ENCODE measurements at places on chromosomes 1 and 21.

GRCh38 chr21:31720330-31720729 lies 11.6 kb downstream of the SCAF4 start:
- no peak for DNase-seq

DNA sequence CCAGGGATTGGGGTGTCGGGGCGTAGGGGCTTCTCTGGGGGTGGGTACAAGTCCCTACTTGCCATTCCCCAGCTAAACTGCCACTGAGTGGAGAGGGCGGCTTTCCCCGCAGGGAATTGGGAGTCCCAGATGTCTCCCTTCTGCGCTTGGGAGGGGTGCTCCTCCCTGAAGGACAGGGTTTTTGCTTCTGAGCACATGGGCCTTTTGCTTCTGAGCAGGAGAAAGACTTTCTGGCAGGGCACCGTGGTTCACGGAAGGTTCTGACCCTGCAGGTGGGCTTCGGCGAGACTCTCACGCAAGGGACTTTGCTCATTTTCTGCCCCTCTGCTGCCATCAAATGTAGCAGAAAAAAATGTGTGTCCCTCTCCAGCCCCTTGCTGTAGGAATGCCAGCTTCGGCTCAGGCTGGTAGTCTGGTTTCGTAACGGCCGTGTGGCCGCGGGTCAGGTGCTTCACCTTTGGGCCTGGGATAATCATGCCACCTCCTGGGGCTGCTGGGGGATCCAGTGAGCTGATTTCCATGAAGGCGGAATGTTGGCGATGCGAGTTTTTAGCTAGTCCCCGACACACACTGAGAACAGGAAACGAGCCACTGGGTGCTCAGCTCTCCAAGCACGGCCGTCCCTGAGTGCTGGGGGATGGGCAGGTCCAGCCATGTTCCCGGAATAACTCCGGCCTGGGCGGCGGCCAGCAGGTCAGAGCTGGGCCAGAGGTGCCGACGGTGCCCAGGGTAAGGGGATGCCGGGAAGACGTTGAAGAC lies 364.0 kb downstream of the CAMTA1 start:
- DNase-seq: no peak

GRCh38 chr1:210301615-210302000 lies 27.1 kb upstream of the HHAT start:
- DNase-seq: no peak

DNA sequence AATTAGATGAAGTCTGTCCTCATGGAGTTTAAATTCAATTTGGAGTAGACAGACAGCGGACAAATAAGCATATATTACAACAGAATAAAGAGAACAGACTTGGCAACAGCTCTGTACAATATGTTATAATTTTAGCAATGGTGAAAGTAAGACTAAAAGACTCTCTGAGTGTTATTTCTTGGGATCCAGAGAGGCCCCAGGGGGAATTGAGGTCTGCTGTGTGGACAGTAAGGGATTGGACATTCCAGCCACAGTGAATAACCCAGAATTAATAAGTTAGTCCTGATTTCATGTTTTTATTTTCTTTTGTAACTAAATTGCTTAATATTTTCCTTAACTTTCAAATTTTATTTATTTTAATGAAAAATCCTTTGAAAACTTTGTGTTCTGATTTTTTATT lies 101.7 kb downstream of the PATJ start:
- DNase-seq: no peak

DNA sequence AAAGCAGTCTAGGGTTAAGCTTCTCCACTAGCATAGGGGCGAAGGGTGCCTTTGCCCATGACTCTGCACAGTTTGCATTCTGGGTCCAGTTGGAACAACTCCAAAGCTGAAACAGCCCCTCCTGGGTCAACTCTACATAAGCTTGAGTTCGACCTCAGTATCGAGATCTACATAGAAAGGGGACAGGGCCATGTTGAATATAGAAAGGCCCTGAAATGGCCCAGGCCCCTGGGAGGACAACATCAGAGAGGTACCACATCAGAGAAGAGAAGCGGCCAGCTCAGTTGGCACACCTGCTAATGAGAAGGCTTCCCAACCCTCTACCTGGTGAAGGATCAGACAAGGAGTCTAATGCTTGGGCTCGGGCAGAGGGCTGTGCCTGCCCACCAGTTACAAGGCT lies 1.6 kb downstream of the DENND2D start:
- no peak for DNase-seq

- DNase-seq: no peak
Observed at GRCh38 chr1:157252473-157252872, 114.3 kb upstream of the ETV3 start.

- DNase-seq: peak; percentile 27
Observed at GRCh38 chr1:19260211-19261138, 8.9 kb downstream of the MRTO4 start.

DNA sequence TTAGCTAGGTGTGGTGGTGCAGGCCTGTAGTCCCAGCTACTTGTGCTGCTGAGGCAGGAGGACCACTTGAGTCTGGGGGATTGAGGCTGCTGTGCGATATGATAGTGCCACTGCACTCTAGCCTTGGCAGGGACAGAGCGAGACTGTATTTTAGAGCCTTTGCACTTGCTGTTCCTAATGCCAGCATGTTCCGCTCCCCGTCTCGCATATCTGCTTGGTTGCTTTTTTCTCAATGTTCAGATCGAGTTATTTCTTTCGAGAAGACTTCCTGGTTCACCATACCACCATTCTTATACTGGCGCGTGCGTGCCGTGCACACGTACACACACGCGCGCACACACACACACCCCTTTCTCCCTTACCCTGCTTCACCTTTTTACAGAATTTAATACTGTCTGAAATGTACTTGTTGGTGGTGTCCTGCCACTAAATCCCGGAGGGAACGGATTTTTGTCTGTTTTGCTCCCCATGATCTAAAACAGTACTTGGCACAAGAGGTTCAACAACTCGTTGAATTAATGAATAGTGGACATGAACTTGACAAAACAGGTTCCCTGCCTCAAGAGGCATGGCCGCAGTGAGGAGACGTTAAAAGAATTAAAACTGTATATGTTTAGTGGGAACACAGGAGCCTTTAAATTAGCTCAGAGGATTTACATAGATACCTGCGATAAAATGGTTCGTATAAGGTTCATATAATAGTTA lies 1.1 kb upstream of the RPRD2 start:
- no peak for DNase-seq

- no peak for DNase-seq
Observed at GRCh38 chr1:71304125-71304524, 223.3 kb upstream of the ZRANB2 start.

- DNase-seq: no peak
Observed at GRCh38 chr1:211939876-211940468, 95.4 kb downstream of the INTS7 start.

- peak; percentile 11 for DNase-seq
Observed at GRCh38 chr1:78619803-78620579, at the start of gene IFI44L. Gene IFI44L (plus strand): TSS chr1:78620448. CDS start chr1:78627916, 7,468 bp downstream.

- no peak for DNase-seq
Observed at GRCh38 chr1:222275729-222276465, 272.0 kb downstream of the HHIPL2 start.

DNA sequence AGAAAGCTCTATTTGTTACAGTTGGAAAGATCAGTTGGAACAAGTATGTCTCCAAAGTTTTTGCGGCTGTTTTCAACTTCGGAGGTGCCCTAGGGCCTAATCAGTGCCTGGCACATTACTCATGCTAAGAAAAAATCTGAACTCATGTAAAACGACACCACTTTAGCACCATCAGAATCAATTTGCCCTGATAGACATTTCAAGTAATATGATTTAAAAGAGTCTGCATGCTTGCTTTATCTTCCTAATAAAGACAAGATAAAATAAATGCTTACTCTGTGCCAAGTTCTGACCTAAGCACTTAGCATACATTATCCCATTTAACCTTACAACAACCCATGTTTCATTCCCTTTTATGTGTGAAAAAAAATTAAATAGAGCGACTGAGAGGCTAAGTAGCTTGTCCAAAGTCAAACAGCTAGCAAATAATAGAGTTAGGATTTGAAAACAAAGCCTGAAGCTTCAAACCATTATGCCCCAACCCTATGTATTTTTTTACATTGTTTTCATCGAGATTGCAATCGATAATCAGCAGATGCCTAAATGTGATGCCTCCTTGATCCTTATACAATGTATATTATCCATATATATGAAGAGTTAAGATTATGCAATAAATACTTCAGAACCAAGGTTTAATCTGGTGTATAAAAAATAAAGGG lies 91.3 kb downstream of the DENND1B start:
- DNase-seq: peak; percentile 67

DNA sequence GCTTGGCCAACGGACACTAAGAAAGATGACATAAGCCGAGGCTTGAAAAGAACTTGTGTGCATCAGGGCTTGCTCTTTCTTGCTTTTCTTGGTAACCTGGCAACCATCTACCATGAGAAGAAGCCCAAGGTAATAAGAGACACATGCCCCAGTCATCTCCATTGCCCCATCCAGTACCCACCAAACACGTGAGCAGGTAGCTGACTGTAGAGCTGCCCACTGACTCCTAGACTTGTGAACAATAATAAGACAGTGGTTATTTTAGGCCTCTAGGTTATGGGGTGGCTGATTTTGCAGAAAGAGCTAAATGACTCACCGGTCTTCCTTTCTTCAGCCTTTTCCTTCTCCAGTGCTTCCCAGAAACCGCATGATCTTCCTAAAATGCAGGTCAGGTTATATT lies 105.0 kb upstream of the JUN start:
- no peak for DNase-seq

DNA sequence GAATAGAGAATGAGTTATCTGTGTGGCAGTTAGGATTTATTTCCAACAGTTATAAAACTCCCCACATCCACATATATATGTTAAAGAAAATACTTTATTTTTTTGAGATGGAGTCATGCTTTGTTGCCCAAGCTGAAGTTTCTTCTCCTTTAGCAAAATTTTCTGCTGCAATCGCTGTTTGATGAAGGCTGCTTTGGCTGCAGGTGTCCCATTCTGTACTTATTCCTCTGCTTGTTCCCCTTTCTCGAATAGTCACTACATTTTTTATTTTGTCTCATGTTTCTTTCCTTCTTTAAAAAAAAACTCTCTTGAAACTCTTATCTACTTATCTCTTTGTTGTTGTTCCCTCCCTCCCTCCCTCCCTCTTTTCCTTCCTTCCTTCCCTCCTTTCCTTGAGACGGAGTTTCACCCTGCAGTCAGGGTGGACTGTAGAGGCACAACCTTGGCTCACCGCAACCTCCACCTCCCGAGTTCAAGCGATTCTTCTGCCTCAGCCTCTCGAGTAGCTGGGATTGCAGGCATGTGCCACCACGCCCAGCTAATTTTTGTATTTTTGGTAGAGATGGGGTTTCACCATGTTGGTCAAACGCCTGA lies 10.6 kb downstream of the OR2W3 start:
- no peak for DNase-seq

GRCh38 chr1:207070811-207071210 lies 17.7 kb downstream of the PFKFB2 start:
- DNase-seq: no peak

- no peak for DNase-seq
Observed at GRCh38 chr1:207155028-207155427, 51.0 kb downstream of the C4BPA start.

DNA sequence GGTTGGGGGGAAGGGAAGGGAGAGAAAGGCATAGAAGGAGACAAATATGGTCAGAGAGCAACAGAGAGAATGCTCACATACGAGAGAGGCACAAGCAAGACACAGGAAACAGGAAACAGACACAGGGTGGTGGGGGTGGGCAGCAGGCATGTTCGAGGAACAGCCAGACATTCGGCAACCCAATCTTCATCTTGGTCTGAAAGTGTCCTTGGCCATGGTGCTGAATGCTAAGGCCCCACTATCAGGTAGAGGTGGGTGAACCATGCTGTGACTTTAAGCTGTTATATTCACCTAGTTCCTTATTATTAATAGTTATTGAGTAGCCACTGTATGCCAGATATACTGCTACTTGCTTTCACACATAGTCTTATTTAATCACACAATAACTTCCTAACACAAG lies 109.2 kb downstream of the DDX20 start:
- no peak for DNase-seq

- peak; percentile 15 for DNase-seq
Observed at GRCh38 chr1:244836135-244836521, 670 bp downstream of the COX20 start.

GRCh38 chr1:169694304-169695075 lies 16.9 kb downstream of the SELL start:
- DNase-seq: no peak

DNA sequence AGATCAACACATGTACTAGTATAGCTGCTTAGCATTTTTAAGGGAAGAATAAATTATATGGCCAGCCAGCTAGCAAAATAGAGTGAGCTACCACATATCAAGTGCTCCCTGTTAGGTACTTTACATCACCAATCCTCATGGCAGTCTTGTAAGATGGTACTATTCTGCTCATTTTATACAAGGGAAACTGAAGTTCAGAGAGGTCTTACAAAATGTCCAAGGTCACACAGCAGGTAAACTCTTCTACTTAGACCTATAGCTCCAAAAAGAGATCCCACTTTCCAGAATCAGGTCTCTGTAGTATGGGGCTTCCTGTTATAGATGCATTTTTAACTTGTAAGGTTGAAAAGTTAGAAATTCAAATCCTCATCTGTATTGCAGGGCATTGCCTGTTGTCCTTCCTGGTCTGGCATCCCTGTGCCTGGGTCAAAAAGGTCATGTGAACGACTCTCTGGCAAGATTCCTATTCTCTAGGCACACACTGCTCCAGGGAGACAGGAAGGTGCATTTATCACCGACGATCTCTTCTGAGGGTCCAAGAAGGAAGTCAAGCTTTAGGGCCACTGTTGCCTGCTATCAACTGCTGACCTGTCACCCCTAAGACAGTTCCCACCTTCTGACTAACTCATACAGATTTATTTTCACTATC lies 41.1 kb downstream of the TRIT1 start:
- DNase-seq: no peak

GRCh38 chr1:215599418-215600074 lies 32.4 kb downstream of the KCTD3 start:
- DNase-seq: no peak

GRCh38 chr1:8374812-8375211 lies 56.9 kb downstream of the SLC45A1 start:
- DNase-seq: peak; percentile 45

DNA sequence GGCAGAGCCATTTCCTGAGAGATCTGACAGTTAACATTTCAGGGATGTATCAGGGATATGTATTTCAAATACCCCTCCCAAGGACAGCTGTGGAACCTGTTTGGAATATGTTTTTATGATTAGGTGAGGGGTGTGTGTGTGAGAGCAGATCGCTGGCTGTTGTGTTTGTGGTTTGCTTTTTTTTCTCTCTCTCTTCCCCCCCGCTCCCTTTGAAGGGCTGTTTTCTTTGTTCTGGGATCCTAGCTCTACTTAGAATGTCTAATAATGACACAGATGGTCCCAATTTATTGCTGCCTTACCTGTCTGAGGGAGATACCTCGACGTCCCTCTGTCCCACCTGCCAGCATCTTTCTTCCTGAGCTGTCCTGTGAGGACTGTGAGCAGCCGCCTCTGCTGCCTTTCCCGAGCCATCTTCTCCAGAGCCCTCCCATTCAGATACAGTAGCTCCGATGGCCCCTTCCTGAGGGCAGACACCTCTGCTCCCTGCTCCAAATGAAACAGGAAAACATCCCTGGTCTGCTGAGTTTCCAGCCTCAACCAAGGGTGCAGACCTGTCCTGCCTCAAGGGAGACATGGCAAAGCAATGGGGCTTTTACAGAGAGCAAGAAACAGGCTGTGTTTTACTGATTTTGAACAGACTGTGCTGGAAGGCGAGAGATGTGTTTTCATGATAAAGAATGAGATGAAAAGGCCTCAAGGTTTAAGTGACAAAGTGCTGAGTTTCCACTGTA lies 138.0 kb upstream of the TNR start:
- DNase-seq: no peak

Measured in NCI-H226 (cell line).